Activated T-cell treated with anti-CD3 and anti-CD28 coated beads for 1 hour (primary cell): ENCODE measurements at places on chromosomes 12 and 14.

GRCh38 chr12:15146585-15146984 is 74.6 kb downstream of the RERG start:
- no peak for DNase-seq

DNA sequence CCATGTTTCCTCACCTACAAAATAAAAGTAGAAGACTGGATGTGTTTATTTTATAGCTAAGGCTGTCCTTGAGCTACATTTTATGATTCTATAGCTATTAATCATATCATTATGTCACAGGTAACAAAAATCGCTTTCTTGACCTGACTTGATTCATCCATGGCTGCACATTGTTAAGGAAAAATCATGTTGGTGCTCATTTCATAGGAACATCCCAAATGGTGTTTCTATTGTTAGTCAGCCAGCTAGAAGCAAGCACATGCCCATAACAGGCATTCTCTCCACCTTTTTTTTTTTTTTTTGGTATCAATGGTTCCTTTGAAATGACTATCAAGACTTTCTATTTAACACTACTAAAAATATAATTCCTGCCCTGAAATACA is 45.3 kb upstream of the PTHLH start:
- DNase-seq, result no peak

DNA sequence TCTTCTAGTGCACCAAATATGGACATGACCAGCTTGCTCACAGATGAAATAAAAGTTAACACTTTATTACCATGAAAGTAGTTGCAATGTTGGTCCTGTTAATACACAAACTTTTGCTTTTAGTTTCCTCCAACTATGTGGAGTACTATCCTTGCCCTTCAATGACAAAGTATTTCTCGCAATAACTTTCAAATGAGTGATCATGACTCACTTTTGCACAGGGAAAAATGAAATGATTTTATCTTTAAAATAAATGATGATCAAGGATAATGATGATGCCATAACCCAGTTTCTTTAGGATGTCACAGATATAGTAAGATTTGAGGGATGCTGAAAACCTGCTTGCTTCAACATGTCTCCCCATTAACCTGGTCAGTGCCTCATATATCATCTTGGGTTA is 254.0 kb upstream of the KITLG start:
- no peak for DNase-seq

DNA sequence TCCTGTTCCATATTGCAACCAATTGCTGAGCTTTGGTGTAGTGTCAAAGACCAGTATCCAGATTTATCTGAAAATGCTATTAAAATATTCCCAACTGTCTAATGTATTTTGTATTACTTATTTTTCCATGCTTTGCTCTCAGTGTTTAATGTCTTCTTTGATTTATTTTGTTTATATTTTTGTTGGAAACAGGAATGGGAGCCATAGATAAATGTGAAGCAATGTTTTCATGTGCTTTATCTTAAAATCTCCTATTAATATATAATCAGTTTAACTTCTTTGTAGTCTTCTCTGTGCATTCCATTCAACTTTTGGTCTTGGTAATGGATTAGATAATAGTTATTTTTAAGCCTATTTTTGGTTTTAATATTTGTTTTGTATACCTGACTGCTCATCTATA is 8.8 kb downstream of the RAP1B start:
- no peak for DNase-seq

- no peak for DNase-seq
These were observed 28.8 kb downstream of the KLRK1 start for GRCh38 chr12:10361084-10361483.

DNA sequence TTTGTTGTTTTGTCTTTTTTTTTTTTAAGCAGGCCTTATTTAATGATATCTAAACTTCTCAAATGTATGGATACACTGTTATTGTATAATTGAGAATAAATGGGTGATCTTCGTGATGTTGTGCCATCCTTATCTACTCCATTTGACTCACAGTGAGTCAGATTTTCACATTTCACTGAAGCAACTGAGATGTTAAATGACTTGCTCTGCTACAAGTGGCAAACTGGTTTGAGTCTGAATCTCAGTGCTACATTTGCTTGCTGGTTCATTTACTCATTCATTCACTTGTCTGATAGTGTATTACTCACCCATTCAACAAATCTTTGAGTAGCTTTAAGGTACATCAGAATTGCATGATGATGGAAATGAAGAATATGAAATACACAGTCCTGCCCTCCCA is 2.6 kb downstream of the KIAA0586 start:
- DNase-seq, result no peak

GRCh38 chr12:81530352-81530751 is 228.8 kb downstream of the PPFIA2 start:
- no peak for DNase-seq

DNA sequence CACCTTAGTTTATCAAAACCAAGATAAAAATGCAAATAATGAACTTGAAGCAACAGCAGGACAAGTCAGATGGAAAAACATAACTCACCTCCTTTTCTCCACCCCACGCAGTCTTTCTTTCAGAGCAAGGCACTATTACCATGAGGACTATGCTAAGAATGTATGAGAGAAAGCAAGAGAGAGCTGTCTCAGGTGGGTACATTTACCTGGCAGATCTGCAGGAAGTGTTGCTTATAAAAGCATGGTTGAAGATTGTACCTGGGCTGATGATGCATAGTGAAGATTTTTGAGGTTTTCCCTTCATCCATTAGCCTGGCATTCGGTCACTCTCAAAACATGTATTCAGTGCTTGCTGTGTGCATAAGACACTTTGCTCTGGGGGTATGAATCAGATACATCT is 68.8 kb upstream of the IFNG-AS1 start:
- DNase-seq, result no peak

- no peak for DNase-seq
These were observed 27.1 kb downstream of the STK38L start for GRCh38 chr12:27271206-27271605.

- no peak for DNase-seq
These were observed 646 bp downstream of the ST8SIA1 start for GRCh38 chr12:22333713-22334409.

- no peak for DNase-seq
These were observed 74.6 kb downstream of the PPP2R5C start for GRCh38 chr14:101836135-101836534.

DNA sequence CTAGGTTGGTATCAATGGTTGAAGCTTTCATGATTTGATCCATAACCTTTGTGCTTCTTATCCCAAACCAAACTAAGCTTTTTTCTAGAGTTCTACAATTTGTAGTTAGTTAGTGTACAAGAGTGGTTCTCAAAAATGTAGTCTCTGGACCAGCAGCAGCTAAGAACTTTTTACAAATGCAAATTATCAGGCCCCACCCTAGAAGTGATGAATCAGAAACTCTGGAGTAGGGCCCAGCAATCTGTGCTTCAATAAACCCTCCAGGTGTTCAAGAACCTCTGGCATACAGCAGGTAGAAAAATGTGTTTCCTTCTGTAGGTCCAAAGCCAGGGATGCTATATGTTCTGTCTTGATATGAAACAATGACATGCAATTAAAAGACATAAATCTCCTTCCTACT is 26.1 kb upstream of the ACTR6 start:
- no peak for DNase-seq

- DNase-seq, result no peak
These were observed at the start of gene SERPINA3 for GRCh38 chr14:94612174-94612573. TSS of gene SERPINA3 (plus strand) at chr14:94612391. CDS start at chr14:94614442, 2,051 bp downstream.

DNA sequence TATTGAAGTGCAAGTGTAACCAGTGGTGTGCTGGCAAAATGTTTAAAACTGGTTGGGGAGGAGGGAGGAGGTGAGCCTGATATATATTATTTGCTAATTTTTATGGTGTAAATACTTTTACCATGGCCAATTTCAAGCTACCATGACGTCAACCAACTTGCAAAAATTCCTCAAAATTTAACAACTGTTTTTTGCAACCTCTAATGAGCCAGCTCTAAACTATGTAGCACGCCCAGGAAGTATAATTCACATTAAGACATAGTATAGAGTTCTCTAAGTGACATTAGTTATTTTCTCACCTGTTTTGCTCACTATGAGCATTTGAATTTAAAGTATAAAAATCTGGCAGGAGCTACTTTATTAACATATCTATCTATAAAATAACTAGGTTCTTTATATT is 41.4 kb downstream of the ATL1 start:
- DNase-seq, result no peak

DNA sequence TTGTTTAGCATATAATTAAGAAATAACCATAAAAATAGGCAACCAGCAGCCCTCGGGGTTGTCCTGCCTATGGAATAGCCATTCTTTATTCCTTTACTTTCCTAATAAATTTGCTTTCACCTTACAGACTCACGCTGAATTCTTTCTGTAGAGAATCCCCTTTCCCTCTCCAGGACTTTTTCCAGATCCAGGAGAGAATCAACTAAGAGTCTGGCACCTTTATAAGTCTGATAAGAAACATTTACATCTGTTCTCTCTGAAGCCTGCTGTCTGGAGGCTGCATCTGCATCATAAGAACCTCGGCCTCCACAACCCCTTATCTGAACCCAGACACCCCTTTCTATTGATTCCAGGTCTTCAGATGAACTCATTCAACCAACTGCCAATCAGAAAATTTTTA is 32.3 kb downstream of the RIMBP2 start:
- no peak for DNase-seq

DNA sequence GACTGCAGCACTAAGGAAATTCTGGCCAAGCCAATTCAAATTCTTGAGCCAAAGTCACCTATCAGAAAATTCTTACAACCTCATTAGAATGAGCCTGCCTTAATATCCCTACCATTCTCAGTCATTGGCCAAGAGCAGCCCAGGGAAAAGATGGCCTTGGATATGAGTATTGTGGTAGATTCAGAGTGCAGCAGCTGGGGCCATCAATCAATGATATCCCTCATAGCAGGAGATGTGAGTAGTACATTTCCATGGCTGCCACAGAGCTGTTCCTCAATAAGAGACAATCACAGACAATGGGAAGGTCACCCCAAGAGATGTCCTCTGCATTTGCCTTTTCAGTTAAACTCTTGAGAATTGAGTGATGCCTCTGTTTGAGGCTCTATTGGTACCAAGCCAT is 161.6 kb downstream of the DYRK2 start:
- no peak for DNase-seq

DNA sequence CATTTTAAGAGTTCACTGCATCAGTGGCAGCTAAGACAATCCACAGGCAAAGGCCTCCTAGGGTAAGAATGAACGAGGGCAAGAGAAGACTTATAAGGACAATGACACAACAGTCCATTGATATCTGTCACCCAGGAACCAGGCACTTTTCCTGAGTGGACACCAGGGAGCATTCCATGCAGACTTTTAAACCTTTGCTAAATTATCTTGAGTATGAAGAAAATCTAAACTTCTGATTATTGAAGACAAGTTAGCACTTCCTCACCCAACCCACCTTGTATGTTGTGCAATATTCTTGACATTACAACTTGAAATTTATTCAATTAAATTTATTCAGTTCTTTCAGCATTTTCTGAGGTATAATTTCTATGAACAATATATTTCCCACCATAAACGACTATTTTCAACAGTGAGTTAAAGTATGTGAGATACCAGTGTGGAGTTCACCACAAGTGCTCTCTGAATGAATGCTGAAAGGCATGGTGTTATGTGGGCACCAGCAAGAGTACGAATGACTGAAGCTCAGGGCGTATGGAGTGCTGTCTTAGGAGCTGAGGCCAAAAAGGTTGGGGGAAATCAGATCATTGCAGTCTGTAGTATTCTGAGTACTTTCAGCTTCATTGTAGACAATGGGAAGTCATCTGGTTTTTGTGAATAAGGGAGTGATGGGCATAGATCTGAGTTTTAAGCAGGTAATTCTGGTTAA is 124.3 kb upstream of the LMNTD1 start:
- DNase-seq, result no peak

DNA sequence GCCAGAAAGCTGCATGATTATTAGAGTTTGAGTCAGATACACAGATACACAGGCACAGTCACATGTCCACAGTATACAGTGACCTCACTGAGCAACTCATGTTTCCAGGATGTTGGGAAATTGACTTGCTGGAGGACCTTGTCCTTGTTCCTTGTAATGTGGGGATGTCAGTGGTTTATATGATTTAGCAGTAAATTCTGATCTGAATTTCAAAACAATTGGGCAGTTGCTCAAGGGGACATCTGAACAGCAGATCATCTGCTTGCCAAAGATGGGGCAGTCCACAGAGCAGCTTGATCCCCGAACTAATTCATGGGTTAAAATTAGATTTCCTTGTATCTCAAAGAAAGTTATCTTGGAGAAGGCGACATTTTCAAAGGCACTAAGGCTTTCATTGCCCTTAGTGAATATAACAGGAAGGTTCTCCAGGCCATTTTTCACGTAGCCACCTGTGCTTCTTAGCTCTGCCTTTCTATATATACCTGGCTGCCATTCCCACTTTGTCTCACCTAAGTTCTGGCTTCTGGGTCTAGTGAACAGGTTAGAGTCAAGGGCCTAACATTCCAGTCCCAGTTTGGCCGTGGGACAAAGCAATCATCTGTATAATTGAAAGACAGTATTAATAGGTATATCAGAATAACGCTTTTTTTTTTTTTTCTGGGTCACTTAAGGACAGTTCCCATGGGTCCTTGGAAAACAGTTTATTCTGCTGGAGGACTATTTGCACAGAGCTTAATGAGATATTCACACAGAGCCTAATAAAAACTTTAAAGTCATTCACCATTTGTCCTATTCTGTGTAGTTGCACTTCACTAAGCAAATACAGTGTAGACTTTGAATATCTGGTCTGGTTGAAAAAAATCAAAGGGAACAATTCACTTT is 64.9 kb upstream of the STRN3 start:
- DNase-seq, result no peak

GRCh38 chr12:91947459-91947858 is 198.2 kb downstream of the BTG1 start:
- DNase-seq, result no peak

DNA sequence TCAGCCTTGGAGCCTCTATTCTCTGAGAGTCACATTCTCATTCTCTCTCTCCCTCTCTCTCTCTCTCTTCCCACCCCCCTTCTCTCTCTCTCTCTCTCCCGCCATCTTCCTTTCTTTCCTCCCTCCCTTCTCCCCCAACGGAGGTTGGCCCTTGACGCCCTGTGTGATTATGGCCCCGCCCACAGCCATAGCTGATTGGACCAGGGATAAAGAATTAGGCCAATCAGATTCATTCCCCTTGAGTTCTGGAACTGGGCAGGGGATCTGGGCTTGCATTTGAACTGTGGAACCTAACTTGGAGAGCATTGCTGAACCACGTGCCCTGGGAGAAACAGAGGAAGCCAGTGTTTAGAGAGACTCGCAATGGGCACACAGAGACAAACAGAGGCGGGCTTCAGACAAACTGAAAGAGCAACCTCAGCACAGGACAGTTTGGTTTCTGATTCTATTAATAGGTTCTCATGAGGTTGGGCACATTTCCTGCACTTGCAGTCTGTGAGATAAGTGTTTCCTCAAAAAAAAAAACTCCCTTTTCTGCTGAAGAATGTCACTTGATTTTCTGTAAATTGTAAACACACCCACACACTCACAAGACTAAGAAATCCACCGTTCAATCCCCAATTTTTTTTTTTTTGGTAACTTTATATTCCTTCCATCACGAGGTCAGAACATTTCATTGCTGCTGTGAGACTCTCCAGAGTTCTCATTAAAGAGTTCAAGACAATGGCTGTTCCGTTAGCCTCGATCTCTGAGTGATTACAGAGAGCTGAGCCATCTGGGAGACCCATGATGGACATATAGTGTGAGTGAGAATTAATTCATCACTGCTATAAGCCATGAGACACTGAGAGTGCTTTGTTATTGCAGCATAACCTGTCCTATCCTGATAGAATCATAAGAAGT is 3.5 kb upstream of the P2RX7 start:
- DNase-seq, result peak; percentile 69
